ENCODE measurements at places on chromosomes 16 and 17.

- DNase-seq: no peak
Measured at GRCh38 chr16:22938647-22939046, 124.7 kb downstream of the HS3ST2 start.

- no peak for DNase-seq
Measured at GRCh38 chr17:55426851-55427586, 5.4 kb upstream of the MMD start.

DNA sequence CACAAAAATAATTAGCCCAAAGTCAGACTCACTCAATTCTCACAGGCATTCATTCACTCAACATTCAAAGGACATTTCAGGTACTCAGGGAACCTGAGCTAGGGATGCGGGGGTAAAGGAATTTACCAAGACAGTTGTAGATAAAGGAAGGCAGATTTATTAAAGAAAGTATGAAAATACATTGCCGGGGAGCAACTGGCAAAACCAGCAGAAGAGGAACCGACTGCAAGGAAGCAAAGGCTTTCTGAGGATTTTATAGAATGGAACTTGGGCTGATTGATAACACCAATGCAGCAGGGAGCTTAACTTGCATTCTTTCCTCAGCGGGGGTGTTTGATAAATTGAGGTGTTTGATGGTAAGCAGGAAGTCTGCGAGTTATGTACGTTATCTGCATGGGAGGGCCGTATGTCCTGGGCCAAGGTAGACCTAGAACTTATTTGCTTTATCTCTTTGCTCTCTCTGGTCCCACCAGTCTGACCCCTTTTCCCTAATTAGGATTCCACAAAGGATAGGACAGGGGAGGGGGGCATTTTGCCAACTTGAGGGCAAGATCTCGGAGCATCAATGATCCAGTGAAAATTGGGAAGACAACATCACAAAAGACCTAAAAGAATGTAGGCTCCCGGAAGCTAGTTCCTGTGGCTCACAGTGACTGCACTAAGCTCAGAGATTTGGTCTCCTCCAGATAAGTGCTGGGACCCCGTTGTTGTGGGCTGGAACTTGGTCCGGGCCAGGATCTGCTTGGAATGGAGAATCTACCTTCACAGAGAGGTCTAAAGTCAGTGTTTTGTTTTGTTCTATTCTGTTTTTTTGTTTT, 5.8 kb upstream of the MT3 start:
- no peak for DNase-seq

DNA sequence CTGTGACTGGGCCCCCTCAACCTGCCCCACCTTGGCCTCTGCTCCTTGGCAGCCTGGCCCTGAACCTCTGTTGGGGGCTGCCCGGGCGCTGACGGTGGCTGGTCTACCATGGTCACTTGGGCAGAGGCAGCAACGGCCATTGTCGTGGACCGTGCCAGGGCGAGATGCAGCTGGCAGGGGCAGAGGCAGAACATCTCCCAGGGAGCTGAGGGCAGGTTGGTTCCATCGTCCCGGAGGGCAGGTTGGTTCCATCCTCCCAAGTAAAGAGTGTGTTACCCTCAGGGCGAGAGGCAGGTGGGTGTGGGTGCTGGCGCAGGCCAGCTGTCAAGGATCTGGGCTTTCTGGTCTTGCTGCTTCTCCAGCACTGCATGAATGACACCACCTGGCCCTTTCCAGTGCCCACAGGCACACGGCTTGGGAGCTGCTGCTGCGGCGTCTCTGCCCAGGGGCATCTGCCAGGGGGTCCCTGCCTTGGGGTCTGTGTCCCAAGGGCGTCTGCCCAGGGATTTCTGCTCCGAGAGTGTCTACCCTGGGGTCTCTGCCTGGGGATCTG, 12.0 kb downstream of the ACSF3 start:
- DNase-seq: no peak

GRCh38 chr17:28347261-28347891, 10.0 kb downstream of the POLDIP2 start:
- DNase-seq: no peak

DNA sequence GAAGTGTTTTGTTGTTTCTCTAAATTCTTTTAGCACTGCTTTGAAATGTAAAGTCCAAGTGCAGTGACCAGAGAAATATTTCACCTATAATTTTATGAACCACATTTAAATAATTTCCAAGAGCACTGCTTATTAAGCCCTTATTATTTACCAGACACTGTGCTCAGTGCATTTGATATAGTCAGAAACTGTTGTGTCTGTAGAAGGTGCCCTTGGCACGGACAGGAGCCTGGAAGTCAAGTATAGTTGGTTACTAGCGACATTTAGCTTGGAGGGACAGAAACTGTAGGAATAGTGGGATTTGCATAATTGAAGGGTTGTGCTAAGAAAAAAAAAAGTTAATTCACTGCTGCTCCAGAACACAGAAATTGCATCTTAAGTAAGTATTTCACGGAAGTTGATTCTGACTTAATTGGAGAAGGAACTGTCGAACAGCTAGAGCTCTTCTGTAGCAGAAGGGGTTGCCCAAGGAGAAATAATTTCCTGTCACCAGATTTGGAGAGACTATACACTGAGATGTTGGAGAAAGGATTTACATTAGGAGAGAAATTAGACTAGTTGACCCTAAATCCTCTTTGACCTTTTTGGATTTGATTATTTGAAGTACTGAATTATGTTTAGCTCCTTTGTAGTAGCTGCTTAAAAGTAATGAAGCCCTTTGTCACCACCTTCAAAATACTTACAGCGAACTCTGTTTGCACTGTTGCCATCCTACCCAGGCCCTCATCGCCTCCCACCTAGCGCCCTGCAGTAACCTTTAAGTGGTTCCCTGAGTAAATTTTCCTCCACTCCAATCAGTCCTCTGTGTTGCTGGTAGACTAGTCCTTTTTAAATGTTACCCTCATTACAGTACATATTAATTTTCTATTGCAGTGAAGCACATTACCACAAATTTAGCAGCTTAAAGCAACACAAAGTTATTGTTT, 25.6 kb downstream of the COX10 start:
- no peak for DNase-seq

DNA sequence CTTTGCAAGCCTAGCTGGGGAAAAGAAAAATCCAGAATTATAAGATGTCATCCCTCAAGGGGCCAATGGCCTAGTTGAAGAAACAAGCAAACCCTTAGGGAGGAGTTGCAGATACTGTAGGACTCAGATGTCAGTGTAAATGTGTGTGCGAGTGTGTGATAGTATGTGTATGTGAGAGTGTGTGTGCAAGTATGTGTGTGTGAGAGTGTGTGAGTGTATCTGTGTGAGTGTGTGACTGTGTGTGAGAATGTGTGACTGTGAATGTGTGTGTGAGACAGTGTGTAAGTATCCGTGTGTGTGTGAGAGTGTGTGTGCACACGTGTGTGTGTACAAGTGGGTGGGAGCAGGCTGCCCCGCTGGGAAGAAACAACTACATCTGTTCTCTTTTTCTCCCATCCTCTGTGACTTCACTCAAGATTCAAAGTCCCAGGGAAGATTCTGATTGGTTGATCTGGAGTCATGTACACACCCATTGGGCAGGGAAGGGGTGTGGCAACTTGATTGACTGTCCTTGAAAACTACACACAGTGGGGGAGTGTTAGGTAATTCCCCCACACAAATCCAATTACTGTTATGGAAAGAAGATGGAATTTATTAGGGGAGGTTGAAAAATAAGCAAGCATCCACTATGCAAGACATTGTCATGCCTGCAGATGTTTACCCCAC, 40.7 kb downstream of the IRX3 start:
- peak; percentile 49 for DNase-seq

- DNase-seq: no peak
Measured at GRCh38 chr17:79790805-79791734, 5.8 kb downstream of the CBX8 start.

DNA sequence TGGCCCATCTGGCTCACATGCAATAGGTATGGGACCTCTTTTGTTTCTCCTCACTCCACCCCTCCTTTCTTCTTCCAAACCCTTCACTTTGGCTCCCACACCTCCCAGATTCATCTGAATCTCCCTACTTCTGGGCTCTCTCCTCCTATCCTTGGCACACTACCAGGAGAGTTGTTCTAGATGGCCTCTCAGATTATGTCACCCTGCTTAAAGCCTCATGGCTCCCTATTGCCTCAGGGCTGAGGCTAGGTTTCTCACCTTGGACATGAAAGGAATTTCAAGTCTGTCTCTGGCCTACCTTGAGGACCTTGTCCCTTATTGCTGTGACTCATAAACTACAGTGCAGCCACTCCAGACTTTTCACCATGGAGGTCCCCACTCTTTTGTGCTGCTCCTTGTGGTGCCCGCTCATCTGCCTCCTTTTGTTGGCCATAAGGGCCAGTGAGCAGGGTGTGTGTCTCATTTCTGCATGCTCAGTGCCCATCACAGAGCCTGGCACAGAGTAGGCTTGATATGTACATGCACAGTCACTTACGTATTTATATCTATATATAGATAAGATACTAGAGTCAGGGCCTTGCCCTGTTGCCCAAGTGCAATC, 1.0 kb upstream of the MFAP4 start:
- no peak for DNase-seq

DNA sequence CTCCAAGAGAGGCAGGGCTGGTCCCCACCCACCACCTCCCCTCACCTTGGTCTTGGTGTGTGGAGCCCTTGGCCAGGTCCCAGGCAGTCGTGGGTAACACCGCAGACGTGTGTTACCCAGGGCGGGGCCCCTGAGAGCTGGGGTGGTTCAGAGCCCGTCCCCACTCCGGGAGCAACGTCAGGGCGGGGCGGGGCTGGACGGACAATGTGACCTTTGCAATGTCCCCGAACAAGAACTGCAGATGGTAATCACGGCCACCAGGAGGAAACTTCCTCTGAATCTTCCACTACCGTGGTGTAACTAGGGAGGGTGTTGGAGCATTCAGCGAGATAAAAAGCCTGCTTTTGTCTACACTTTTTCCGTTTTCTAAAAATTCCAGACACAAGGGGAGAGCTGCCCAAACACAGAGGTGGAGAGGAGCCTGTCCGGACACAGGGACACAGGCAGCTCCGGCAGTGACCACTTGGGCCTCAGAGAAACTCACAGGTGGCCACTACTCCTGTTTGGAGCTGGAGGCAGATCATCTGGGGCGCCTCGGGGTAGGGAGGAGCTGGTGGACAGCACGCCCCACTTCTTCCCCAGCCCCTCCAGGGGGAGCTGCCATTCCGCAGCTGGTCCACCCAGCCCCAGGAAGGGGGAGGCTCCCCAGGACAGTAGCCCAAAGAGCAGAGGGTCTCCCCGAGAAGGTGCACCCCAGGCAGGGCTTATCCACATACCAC, 14.2 kb upstream of the SLC38A10 start:
- DNase-seq: peak; percentile 75

DNA sequence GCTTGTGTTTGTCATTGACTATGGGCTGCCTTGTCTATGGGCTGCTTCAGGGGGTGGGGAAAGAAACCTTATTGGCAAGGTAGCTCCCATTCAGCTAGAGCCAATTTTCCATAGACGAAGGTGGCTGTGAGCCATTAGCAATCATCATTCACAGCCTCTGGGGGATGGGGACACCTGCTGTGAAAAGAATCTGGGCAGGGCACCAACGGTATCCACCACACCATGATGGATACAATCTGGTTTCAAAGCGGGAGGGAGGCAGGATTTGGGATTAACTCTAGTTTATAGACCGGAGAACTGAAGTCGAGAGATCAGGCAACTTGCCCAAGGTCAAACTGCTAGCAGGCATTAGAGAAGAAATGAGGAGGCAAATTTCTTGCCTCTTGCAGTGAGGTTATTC, 182.3 kb downstream of the SHISA9 start:
- no peak for DNase-seq

- DNase-seq: peak; percentile 35
Measured at GRCh38 chr17:10613775-10614513, 43.2 kb downstream of the MYH3 start.

DNA sequence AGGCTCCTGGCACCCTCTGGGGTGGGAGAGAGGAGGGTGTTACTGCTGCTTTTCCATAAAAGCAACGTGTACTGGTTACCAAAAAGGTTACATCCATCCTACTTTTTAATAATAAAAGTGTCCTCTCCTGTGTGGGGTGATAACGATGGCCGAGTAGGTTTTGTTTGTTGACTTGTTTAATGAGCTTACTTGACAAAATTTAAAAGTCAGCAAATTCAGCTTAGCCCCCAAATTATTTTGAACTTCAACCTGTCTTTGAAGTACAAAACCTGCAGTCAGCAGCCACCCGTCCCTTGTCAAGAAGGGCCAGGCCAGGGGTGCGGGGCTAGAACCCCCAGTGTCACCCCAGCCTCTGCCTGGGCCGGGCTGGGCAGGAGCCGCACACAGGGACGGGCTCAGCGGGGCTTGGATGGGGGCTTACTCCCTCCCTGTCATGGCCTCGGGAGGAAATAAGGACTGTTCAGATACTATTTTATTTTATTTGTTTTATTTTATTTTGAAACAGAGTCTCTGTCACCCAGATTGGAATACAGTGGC, 103.9 kb upstream of the CHMP6 start:
- DNase-seq: no peak

- no peak for DNase-seq
Measured at GRCh38 chr17:8393470-8394231, 4.0 kb downstream of the RNF222 start.

DNA sequence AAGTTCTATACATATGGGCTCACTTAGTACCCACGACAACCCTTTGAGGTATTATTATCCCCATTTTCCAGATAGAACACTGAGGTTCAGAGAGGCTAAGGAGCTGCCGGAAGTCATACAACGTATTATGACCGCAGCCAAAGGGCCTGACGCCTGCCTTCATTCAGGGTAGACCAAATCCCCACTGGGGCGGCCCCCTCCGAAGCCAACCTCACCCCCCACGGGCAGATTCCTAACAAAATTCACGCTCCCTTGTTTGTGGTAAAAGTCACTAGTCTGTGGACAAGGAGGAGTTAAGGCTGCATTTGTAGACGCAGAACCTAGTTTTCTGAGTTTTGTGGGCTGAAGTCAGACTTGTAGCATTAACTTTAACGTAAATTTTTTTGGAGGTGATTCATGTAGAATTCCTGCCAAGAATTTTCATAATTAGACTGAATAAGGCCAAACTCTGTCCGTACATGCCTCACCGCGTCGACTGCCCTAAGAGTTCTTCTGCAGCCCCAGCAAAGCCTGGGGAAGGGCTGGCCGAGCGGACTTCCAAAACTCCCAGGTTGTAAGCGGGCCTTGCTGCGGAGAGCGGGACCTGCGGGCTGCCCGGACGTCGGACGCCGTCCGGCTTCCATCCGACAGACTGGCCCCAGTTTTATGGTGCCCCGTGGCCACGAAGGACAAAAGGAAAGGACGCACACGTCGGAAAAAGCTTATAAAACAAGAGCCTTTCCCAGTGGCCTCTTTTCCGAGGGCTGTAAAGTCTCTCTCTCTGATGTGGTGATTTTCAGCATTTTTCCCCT, 75.7 kb downstream of the NXN start:
- no peak for DNase-seq

GRCh38 chr17:19686400-19687090, 29.8 kb downstream of the SLC47A2 start:
- DNase-seq: no peak

DNA sequence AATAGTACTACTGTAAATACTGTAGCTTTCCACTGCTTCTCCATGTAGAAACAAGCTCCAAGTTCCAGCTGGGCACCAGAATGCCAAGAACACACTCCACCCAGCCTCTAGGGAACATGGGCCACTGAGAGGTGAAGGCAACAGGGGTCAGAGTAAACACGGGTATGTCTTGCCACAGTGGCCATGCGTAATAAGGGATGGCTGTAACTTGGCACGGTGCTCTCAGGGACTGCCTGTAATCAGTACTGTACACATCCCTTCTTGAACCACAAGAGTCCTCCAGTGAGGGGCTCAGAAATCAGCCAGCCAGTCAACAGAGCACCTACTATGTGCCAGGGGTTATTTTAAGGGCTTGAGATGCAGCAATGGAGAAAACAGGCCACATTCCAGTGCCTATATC, 10.8 kb downstream of the LRRC59 start:
- DNase-seq: no peak

- DNase-seq: peak; percentile 25
Measured at GRCh38 chr16:17526956-17527937, 56.5 kb upstream of the XYLT1 start.

GRCh38 chr16:86227801-86228200, 282.5 kb upstream of the FOXF1 start:
- DNase-seq: no peak

Measured in NB4 (cell line).